ENCODE measurements at places on chromosomes 4 and X.
A peak's percentile ranks its signal among the peaks of the same experiment; 100 is the strongest.

DNA sequence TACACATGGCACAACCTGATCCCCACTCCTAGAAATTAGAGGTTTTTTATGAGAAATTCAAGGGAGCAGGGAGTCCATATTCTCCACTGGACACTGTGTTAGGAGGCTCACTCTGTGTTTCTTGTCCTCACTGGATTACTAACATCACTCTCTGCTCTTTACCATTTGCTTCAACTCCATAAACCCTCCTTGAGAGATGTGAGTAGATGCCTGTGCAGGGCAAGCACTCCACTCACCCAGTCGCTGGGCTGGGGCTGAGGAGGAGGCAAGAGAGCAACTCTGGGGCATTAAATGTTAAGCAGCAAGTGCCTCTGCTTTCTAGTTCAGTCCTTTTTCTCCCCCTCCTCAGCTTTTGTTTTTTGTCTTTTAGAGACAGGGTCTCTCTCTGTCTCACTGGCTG, 115.1 kb downstream of the LARP7 start:
- no peak for DNase-seq

- DNase-seq = no peak
Observed at GRCh38 chrX:19968276-19968675, 22.6 kb downstream of the BCLAF3 start.

DNA sequence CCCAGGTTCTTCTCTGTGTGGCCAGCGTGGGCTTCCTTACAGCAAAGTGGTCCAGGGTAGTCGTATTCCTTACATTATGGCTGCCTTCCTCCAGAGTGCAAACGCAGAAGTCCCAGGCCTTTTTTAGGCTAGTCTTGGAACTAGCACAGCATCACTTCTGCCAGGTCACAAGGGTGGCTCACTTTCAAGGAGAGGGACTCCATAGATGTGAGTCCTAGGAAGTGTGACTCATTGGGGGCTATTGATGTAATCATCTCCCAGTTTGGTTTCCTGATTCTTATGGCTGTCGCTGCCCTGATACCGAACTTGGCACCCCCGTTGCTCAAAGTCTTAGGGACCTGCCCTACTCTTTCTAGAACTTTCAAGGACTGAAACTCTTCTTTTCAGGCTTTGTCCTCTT, 140.0 kb downstream of the DCK start:
- no peak for DNase-seq

GRCh38 chrX:2690856-2691542, at the start of gene CD99:
CD99 (plus strand) TSS chrX:2691295; CDS start chrX:2691361, 66 bp downstream.
- DNase-seq = no peak

- DNase-seq = no peak
Observed at GRCh38 chr4:185109736-185110135, 33.3 kb upstream of the SLC25A4 start.

GRCh38 chrX:133335027-133335426, 80.3 kb downstream of the GPC4 start:
- peak; percentile 8 for DNase-seq

DNA sequence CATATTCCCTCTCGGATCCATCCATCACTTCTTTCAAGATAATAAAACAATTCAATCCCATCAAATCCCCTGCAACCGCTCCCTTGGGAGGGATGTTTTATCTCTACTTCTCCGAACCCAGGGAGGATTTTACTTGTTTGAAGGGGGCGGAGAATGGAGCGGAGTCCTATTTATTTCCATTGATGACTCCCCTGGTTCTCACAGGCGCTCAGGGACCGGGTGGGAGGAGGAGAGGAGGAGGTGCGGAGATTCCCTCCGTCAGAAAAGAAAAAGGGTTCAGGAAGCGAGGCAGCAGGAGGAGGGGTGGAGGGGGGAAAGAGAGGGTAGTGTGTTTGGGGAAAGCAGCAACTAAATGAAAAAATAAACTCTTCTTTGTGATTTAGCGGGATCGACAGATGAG, 2.1 kb downstream of the NDNF start:
- no peak for DNase-seq

- no peak for DNase-seq
Observed at GRCh38 chr4:3233391-3234071, 15.4 kb upstream of the MSANTD1 start.

DNA sequence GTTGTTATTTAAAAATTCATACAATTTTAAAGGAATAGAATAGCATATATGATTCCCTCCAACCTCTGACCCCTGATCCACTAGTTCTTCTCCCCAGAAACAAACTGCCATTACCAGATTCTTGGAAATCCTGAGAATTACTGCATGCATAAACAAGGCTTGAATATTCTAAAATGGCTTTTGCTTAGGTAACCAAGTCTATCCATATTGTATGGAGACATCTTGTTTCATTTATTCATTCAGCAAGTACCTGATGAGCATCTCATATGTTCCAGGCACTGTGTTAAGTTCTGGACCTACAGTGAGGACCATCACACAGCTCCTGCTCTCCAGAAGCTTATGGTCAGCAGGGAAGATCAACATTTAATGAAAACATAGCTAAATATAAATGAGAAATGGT, 49.4 kb downstream of the TMEM164 start:
- DNase-seq = no peak

DNA sequence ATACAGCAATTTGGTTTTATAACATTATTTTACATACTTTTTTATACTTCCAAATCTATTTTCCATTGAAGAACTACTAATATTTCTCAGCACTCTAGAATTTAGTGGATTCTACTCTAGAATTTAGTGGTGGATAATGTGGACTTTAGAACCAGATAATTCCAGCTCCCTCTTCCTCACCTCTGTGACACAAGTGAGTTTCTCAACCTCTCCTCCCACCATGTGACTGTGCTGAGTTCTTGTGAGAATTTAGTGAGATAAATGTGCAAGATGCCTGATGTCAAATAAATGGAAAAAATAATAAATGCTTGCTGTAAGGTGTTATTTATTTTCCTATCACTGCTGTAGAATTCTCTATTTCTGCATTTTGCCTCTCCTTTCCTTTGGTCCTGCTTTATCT, 107.3 kb downstream of the CPEB2 start:
- no peak for DNase-seq

DNA sequence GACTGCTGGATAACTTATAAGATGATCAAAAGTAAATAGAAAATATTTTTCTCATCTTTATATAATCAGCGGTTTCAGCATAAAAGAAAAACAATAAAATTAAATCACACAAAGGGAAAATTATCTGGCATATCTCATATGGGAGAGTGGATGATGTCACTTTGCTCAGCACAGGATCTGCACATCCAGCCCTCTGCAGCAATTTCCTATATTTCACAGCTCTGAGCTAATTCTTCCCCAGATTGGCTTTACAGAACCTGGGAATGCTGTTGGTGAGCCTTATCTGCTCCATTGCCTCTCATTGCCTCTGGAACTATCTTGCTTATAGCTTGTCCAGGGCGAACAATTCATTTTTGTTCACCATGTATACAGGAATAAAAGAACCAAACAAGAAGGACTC, 21.0 kb downstream of the FREM3 start:
- DNase-seq = no peak

DNA sequence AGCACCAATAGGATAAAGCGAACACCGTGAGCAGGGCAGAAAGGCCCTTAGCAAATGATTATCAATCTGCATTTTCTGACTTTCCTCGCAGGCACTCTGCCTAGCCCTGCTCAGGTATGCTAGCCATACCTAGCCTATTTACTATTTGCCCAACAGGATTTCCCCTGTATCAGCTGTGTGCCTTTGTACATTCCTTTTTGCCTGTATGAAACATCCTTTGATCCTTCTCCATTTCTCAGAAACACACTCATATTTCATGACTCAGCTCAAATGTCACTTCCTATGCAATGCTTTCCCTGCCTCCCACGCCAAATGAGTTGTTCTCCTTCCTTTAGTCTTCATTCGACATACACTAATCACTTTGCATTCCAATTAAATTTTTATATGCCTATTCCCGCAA, 37.2 kb downstream of the PCDH7 start:
- DNase-seq = peak; percentile 63

DNA sequence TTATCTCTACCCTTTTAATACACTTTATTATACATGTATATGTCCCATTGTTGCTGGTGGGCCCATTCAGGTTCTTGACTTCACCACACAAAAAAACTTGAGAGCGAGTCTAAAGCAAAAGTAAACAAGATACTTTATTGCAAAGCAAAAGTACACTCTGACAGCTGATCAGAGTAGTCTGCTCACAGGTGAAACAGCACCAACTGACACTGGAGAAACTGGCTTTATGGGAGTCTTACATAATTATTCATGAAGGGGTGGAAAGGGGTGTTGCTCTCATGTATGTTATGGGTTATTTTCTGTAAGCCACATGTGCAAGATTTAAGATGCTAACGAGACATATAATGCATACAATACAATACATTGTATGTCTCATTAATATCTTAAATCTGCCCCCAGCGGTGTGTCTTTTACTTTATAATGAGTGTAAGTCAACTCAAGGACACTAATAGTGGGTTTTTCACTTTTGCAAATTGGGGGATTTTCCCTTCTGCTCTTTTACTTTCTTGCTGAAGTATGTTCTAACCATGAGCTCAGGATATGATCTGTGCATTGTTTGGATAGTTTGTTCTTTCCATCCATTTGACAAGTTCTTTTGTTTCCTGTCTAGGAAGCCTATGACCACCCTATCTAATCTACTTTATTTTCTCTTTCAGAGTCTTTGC, 256.1 kb upstream of the ITM2A start:
- no peak for DNase-seq

DNA sequence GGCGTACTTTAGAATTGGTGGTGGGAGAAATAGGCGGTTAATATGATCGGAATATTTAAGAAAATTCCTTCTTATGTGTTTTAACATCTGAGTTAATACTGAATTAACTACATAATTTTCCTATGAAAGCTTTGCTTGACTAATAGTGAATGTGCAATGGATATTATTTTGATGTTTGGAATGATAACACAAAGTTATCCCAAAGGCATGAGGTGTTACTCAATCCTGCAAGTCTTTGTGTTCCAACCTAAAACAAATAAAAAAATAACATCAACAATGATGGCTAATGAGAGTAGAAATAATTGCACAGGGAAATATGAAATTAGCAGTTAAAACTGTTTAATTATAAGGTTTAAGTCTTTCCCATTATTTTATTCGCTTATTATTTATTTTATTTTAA, 183.6 kb upstream of the ARSJ start:
- DNase-seq = no peak

DNA sequence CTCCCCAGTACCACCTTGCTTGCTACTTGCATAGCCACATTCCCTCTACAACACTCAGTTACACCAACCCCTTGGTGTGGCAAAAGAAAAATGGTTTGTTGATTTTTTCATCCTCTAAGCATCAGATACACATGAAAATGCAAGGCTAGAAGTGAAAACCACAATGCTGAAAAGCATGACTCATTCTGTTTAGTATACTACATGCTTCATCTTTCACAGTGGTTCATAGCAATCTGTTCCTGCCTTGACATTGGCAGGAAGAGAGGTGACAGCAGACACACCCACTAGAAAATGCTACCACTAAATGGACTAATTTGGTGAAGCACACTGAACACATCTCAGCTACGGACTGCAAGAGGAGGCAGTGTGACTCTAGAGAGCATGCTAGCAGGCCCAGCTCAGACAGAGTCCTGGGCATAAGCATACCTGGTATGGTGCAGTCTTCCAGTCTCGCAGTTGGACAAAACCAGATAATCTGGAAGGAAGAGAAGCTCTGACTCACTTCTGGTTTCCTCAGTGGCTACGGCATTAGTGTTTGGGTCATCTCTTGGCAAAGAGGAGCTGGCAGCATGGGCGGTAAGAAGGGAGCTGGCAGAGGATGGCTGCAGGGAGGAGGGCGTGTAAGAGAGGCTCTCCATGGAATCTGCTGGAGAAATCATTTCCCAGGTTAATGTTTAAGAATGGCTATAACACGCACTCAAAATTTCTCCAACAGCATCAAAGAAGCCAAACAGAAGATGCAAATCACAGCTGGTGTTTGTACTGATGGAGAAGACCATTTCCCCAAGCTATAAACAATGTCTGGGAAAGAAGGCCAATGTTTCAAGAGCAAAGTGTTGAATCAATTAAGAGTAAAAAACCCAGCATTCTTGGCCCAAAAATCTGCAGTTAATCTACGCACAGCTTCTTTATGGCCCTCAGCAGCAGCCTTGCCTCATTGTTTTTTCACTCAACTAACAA, 37.8 kb downstream of the GAB3 start:
- no peak for DNase-seq

- DNase-seq = no peak
Observed at GRCh38 chrX:63739885-63740284, 45.1 kb downstream of the ARHGEF9 start.

- DNase-seq = peak; percentile 24
Observed at GRCh38 chr4:110682311-110682710, 59.4 kb upstream of the PITX2 start.

DNA sequence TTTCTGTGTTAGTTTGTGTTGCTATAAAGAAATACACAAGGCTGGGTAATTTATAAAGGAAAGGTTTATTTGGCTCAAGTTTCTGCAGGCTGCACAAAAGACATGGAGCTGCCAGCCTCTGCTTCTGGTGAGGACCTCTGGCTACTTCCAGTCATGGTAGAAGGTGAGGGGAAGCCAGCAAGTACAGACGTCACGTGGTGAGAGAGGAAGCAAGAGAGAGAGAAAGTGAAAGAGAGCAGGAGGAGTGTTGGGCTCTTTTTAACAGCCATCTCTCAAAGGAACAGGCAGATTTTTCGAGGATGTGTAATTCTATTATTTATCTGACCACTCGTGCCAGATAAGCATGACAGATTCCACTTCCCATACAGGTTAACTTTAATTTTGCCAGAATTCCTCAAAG, 1199.1 kb downstream of the ADGRL3 start:
- DNase-seq = no peak

DNA sequence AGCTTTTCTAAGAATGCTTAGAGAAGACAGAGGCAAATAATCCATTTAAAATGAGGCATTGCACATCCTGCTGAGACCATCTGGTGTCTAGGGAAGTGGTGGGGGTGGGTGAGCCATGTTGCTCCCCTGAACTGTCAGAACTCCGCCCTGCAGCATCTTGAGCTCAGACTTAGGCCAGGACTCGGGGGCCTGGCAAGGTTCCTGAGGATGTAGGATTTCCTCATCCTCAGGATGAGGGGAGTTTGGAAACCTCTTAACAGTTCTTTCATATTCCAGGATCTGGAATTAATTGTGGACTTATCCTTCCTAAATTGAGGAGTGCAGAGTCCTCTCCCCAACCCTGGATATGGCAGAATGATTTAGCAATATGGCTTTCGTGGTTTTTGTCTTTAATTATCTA, 6.6 kb downstream of the TLL1 start:
- DNase-seq = no peak
